ENCODE measurements at places on chromosomes 4 and X.

DNA sequence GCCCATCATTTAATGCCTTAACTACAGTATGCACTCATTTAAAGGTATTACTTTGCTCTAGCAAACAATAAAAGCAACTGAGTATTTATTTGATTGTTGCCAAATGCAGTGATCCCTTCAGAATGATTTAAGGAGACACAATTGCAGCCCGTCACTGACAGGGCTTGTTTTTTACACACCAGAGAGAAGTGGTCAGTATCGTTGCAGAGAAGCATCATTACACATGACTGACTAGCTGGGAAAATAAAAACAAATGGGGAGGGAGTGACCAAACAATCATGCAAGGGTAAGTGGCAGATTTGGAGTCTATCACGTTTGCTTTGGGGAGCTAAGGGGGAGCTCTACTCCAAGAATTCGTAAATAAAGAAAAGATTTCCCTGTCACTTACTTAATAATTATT is 1685.3 kb upstream of the TENM3 start:
- DNase-seq, result no peak

DNA sequence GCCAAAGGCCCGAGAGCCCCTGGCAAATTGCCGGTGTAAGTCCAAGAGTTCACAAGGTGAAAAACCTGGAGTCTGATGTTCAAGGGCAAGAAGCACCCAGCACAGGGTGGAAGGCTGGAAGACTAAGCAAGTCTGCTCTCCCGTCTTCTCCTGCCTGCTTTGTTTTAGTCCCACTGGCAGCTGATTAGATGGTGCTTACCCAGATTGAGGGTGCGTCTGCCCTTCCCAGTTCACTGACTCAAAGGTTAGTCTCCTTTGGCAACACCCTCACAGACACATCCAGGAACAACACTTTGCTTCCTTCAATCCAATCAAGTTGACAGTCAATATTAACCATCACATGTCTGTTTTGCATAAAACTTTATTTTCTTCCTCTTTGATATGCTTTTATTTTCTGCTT is 157.4 kb downstream of the HS3ST1 start:
- DNase-seq, result no peak

GRCh38 chr4:166816890-166817289 is 417.4 kb downstream of the SPOCK3 start:
- DNase-seq, result peak; percentile 1

- DNase-seq, result no peak
These were observed 7.0 kb downstream of the MXD4 start for GRCh38 chr4:2254665-2255500.

DNA sequence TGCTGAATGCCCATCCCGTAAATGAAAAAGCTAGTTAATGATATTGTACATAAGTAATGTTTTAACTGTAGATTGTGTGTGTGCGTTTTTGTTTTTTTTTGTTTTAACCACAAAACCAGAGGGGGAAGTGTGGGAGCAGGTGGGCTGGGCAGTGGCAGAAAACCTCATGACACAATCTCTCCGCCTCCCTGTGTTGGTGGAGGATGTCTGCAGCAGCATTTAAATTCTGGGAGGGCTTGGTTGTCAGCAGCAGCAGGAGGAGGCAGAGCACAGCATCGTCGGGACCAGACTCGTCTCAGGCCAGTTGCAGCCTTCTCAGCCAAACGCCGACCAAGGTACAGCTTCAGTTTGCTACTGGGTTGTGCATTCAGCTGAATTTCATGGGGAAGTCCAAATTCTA is at the start of gene SPP1:
SPP1 (plus strand) TSS at position 249 of the 400 bp plus-strand sequence. CDS start 1,182 bp downstream, outside the sequence.
- peak; percentile 78 for DNase-seq

DNA sequence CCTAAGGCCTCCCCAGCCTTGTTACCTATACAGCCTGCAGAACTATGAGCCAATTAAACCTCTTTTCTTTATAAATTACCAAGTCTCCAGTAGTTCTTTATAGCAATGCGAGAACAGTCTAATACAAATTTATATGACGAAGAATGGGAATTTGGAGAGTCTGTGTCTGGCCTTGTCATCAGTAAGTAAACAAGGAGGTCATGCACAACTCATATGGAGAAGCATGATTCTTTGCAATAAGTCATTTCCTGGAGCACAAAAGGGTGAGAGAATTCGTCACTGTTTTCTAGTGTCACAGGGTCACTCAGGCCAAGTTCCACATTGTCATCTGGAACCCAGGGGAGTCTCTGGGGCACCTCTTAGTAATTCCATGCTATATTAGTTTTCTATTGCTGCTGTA is 49.0 kb upstream of the HS6ST2 start:
- no peak for DNase-seq

GRCh38 chr4:38177641-38178391 is 217.6 kb downstream of the PTTG2 start:
- no peak for DNase-seq

DNA sequence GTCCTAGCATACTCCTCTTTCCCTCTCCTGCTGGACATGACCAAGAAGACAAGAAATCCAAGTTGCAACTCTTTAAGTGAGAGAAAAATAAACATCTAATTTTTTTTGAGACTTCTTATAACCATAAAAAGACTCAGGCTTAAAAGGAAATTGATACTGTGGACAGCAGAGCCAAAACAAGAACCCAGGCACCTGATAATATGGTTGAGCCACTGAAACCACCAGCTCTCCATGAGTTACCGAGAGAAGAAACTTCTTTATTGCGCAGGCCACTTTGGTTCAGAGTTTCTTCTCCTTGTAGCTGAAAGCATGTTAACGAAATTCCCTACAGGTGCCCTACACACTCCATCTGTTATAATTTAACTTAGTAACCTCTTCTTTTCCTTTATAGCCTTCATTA is 11.3 kb upstream of the SPCS3 start:
- no peak for DNase-seq

DNA sequence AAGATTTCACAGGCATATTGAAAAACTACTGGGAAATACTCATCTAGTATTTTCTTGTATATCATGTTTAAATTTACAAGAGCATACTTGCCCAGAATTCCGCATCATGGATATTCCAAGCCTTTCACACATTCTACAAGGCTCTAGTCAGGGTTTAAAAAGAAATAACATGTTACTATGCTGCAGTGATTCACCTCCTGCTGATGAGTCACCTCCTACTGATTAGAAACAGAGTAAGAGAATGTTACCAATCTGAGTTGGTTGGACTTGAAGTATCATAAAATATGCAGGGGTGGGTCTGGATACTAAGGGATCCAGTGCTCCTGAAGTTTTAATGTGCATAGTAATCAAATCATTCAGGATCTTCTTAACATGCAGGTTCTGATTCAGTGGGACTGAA is 192.0 kb upstream of the ANK2 start:
- DNase-seq, result no peak

- no peak for DNase-seq
These were observed 347.7 kb downstream of the HS3ST1 start for GRCh38 chr4:11081006-11081405.

- no peak for DNase-seq
These were observed 200.0 kb upstream of the FTHL17 start for GRCh38 chrX:31271615-31272471.

DNA sequence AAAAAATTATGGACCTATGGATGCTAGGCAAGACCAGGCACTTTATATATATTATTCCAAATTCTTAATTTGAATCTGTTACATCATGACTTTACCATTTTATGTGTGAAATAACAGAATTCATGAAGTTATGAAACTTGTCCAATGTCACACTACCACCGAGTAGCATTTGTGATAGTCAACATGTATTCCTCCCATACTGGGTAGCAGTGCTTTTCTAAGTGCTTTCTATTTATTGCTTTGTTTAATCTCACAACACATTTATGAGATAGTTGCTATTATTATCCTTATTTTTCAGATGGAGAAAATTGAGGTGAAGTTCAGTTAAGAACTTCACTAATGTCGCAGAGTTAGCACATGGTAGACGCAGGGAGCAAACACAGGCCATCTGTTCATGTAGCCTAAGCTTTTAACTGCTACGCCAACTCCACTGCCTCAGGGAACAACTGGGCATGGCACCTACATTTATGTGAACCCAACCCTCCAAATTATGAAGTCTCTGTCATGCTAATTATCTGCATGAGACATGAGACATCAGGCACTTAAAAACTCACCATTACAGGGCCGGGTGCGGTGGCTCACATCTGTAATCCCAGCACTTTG is 20.8 kb downstream of the GUCY1A1 start:
- DNase-seq, result no peak

GRCh38 chrX:636981-637659 is 6.5 kb downstream of the SHOX start:
- no peak for DNase-seq

DNA sequence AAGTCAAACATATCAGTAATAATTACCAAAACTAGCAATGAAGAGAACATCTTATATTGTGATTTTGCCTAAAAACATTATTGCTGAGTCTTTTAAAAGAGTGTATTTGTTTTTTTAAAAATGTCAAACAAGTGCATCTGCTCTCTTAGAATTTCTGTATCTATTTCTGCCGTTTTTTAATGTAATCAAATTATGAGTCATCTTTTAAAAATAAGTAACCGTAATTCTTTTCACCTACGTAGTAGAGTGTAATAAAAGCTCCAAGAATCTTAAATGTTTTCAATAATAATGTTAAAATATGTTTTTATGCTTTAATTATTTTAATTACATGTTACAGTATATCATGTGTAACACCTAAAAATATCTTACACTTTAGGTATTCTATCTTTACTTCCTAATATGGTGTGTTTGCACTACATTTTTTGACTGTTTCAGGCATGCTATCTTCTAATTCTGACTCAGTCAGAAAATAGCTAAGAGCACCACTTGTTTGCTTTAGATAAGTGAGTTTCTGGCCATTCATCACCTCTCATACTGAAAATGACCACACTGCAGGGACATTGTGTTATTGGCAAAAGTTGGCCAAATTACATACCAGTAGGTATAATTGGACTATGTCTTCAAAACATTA is 368.5 kb downstream of the PCDH7 start:
- no peak for DNase-seq

DNA sequence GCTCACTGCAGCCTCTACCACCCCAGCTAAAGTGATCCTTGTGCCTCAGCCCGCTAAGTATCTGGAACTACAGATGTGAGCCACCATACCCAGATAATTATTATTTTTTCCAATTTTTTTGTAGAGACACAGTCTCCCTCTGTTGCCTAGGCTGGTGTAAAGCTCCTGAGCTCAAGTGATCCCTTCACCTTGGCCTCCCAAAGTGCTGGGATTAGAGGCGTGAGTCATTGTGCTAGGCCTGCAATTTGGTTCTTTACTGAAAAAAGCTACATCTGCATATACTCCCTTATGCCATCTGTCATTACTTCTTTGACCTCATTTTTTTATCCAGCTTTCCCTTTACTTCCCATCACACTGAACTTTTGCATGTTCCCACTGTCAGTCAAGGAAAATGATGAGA is 2012.4 kb upstream of the IGFBP7 start:
- no peak for DNase-seq

- DNase-seq, result no peak
These were observed 31.1 kb upstream of the CYLC1 start for GRCh38 chrX:83829874-83830273.

DNA sequence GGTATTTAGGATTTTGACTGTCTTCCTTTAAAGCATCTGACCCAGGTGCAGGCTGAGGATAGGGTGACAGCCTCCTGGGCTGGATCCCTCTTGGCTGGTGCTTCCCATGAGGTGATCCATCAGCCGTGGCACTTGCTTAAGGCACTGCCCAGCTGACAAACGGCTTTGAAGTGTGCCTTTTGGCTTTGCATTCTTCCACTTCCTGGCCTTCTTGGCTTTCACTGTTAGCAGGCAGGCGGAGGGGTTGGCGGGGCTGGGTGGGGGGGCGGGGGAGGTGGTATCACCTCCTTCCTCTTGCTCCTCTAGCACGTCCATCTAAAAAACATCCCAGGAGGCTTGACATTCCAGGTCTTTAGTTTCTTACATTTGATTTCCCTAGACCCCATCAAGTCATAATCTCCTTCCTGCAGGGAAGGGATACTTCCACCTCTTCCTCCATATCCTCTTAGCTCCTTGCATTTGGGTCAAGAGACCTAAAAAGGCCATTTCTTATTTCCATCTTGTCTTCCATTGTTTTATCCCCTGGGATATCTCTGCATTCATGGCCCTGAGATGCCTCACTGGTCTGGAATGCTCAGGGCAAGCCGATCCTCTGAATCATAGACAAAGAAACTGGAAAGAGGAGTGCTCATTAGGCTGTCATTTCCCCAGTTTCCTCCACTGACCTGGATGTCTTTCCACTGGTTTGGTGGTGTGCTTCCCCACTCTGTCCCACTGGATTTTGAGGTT is 11.3 kb upstream of the APLN start:
- DNase-seq, result no peak
